ENCODE measurements at places on chromosomes 2 and 18.

GRCh38 chr2:24359129-24360049 lies 947 bp downstream of the ITSN2 start:
- no peak for DNase-seq

DNA sequence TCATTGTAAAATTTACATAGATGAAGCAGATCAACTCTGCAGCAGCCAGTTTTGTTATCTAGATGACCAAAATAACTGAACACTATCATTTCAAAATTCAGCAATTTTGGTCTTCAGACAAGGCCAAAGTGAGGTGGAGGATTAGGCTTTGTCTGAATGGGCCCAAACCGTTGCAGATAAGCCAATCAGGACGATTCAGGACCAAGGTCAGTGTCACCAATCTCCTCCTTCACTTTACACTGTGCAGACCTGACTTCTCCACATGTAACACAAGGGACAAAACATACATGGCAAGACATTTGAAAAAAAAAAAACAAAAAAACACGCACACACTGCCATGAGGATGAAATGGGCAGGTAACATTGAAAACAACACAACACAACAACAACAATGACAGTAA lies 211.2 kb downstream of the NAPG start:
- no peak for DNase-seq

DNA sequence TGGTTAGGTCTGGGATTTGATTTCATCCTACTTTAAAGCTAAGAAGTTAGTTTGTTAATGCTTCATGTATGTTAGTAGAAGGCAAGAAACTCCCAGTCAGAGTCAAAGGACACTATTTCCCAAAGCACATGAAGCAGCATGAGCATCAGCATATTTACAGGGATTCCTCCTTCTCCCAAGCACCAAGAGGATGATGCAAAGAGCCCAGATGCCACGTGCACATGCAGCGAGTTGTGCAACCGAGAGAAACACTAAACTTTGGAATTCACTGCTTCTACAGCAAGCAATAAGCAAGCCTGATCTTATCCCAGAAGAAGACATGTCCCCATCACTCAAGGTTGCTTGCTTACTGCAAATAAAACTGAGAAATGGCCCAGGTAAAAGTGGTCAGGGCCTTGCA lies 32.5 kb downstream of the CPO start:
- DNase-seq: peak; percentile 68

GRCh38 chr2:98757904-98758421 lies 27.0 kb upstream of the MGAT4A start:
- DNase-seq: peak; percentile 83
